ENCODE measurements at places on chromosomes 12 and 14.

GRCh38 chr12:4609071-4609470, 39.8 kb downstream of the AKAP3 start:
- no peak for DNase-seq

DNA sequence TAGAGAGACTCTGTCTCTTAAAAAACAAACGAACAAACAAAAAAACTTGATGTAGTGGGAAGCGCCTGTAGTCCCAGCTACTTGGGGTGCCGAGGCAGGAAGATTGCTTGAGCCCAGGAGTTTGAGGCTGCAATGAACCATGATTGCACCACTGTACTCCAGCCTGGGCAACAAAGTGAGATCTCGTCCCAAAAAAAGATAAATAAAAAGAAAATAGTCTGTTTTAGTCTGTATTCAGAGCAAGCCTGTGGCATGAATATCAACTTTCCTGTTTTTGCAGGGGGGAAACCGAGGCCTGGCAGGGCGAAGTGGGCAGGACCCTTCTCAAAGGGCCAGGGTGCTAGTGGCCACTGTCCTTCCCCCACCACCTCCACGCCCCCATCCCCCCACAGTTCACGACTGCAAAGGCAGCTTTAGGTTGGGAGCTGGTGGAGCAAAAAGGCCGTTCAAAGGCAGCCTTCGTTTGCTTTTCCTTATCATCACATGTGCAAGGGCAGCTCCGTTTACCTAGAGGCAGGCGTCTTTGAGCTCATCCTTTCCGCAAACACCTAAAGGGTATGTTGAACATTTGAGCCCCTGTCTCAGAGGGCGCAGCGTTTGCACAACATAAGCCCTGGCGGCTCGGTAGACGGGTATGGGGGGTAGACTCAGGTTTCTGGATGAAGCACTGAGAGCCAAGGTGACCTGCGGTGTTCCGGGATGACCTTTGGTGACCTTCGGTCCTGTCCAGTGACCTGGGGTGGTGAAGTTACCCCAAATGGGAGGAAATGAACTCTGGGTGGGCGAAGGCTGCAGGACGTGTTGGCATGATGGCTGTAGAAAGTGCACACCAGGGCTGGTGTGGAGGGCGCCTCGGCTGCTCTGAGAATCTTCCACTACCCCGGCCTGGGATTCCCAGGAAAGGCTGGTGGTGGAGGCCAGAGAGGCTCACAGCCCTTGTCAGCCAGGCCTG, 8.7 kb upstream of the MEG3 start:
- no peak for DNase-seq

- DNase-seq: peak; percentile 45
Measured at GRCh38 chr12:6471989-6472360, 1.5 kb upstream of the VAMP1 start.

DNA sequence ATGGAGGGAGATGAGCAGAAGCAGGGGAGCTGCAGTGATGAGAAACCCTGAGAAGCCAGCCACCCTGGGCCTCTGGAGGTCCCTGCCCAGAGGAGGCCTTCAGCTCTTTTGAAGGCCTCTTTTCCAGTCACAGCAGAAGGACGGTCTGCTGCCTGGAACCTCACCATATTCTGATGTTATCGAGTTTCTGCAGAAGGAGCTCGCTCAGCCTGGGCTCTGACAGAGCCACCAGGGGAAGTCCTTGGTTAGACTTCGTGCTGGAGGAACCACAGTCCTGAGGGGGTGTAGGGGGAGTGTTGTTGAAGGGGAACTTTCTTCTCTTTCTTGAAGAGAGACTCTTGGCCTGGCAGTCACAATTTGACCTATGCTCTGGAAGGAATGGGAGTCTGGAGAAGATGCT, 25.1 kb upstream of the BATF start:
- DNase-seq: no peak

- DNase-seq: no peak
Measured at GRCh38 chr12:42288544-42288943, 37.4 kb downstream of the ZCRB1 start.

DNA sequence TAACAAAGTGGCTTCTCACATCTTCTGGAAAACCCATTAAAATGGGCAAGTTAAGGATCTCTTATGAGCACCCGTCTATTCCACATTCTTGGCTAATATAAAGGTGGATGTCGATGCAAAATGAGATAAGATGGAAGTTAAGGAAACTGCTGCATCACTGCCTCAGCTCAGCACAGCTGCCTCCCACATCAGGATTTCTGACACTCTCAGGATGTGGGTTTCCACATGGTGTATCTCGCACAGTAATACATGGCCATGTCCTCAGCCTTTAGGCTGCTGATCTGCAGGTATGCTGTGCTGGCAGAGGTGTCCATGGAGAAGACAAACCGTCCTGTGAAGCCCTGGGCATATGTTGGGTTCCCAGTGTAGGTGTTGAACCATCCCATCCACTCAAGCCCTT, 1348.0 kb downstream of the TMEM121 start:
- no peak for DNase-seq

- DNase-seq: no peak
Measured at GRCh38 chr14:94122438-94122837, 7.0 kb downstream of the IFI27L2 start.

GRCh38 chr12:25745281-25745680, 192.2 kb upstream of the LMNTD1 start:
- DNase-seq: no peak

DNA sequence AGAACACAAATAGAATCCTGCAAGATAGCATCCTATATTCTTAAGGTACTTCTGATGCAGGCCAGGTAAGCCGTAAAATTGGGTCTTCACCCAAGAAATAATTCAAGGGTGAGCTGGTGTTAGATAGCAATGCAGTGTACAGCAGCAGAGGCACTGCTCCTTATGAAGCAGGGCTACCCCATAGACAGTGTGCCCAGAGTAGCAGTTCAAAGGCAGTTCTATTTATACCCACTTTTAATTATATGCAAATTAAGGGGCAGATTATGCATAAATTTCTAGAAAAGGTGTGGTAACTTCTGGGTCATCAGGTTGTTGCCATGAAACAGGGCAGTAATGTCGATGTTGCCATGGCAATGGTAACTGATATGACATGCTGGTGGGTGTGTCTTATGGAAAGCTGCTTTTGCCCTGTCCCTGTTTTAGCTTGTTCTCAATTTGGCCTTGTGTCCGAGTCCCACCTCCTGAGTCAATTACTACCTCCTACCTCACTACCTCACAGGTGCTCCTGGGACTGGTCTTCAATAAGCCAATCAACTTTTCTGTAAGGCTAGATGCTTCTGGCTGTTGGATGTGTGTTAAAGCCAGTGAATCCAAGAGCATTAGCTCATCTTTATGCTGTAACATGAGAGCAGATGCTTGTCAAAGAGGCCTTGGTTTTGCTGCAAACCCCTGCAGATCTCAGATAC, 61.0 kb downstream of the PPM1A start:
- DNase-seq: no peak

DNA sequence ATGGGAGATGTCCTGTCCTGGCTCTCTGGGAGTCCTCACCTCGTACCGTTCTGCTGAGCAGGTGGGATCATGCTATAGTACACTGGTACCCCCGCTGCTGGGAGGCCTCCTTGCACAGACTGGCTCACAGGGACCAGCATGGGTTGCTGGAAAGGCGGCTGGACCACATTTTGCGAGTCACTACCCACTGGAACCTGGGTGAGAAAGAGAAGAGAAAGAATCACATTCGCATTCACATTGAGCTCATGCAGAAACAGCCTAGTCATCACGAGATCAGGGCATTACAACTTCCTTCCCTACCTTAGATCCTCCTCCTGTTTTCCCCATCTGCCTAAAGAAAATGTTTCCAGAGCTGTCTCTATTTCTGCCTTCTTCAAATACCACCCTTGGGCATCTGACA, 17.3 kb upstream of the STAC3 start:
- no peak for DNase-seq

- DNase-seq: peak; percentile 92
Measured at GRCh38 chr14:96246539-96246847, 9.5 kb upstream of the BDKRB1 start.

DNA sequence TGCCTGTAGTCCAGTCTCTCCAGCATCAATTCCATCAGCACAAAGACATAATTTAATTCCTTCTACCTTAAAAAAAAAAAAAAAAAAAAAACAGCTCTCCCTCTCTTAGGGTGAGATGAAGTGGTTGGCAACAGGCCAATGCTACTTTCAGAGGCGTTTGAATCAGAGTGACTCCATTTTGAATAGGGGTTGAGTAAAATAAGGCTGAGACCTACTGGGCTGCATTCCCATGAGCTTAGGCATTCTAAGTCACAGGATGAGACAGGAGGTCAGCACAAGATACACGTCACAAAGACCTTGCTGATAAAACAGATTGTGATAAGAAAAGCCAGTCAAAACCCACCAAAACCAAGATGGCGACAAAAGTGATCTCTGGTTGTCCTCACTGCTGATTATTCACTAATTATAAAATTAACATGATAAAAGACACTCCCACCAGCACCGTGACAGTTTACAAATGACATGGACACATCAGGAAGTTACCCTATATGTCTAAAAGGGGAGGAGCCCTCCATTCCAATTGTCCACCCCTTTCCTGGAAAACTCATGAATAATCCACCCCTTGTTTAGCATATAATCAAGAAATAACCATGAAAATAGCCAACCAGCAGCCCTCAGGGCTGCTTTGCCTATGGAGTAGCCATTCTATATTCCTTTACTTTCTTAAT, 6.9 kb upstream of the TCL1B start:
- DNase-seq: no peak

DNA sequence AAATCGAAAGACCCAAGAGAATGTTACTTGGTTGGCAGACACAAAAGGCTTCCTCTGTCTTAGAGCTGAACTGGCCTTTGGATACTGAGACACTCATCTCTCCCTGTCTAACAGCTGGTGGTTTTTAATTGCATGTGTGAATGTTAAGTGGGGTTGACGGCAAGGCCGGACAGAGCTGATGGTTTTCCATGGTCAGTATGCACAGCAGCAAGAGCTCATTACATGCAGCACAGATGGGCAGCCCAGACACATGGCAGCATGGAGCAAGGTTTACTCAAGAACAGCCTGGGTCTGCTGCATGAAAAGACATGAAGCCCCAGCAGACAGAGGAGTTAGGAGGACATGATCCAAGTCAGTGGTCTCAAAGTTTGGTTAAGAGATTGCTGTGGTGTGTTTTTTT, 27.8 kb upstream of the CACNA2D4 start:
- DNase-seq: no peak

DNA sequence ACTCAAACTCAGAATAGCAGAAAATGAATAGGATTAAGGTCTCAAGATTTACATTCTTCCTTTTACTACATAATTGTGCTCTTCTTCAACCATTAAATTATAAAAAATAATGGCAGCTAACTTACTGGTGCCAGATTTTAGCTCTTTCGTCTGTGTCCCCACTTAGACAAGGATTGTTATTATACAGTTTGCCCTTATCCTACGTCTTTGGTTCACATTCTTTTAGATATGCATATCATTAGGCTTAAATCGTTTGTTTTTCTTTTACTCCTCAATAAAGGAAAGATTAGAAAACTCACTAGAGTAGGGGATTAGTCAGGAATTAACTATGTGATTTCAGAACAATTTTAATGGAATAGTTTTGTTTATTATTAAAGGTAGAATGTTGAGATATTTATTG, 129.6 kb upstream of the GARIN2 start:
- no peak for DNase-seq

GRCh38 chr14:65077318-65077717, 25.0 kb downstream of the MAX start:
- no peak for DNase-seq

- no peak for DNase-seq
Measured at GRCh38 chr14:97298736-97299135, 501.6 kb downstream of the VRK1 start.

- DNase-seq: peak; percentile 47
Measured at GRCh38 chr12:80041692-80042091, 57.6 kb upstream of the OTOGL start.

- DNase-seq: no peak
Measured at GRCh38 chr12:115873451-115874082, 403.9 kb downstream of the MED13L start.

DNA sequence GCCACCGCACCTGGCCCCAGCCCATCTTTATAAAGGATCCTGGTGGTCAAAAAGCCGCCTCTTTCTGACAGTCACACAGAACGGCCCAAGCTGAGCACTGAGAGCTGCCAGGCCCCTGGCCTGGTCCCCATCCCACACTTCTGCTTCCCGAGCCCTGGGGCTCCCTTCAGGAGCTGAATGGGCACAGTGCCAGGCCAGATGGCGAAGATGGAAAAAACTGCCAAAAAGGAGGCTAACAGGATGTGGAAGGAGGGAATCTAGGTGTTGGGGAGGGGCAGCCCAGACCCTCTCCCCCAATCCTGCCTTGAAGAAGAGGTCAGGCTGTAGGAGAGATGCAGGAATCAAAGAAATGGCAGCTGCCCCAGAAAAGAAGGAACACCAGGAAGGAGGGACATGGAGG, 5.0 kb downstream of the LPAR5 start:
- DNase-seq: no peak

DNA sequence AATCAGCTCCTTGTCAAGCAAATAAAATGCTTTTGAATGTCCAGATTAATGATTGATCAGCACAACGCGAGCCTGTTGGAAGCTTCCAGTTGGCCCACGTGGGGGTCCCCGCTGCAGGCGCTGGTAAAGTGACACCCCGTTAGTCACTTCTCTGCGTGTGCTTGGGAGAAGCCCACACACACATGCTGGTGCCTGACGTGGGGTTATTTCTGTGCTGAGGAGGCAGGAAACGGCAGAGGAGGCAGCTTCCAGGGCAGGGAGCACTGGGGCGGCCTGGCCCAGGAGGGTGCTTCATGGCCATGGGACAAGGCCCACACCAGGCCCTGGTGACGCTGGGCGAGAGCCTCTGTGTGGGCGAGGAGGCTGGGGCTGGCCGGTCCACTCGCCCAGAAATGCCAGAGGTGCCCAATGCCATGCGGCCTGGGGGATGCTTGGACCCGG, 101.5 kb downstream of the KIF26A start:
- no peak for DNase-seq

DNA sequence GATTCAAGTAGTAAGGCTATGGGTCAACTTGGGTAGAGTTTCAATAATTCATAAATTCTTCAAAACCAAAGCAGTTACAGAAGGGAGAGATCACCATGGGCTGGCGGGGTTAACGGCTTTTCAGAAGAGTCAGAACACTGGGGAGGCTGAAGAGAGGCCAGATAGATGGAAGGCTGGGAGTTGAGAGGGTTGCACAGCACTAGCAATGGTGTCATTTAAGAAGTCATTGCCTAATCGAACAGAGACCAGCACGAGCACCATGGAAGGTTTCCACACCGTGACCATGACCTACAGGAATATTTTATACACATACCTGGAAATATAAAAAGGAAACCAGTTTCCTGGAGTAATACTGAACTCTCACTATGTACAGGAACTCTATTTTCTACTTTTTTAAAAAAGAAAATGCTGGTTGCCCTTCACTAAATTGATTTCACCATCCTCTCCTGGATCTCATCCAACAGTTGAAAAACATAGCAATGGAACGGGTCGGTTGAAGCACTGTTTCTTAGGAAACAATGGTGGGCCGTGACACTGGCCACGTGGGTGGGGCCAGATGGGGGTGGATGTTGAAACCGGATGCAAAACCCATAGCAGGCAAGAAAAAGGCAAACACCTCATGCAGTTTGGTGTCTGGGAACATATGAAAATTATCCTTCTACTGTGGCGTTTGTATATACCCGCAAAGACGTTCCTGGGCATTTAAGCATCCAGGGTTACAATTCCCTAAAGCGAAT, 38.0 kb upstream of the RIN3 start:
- DNase-seq: peak; percentile 40

- DNase-seq: peak; percentile 86
Measured at GRCh38 chr12:121765573-121765972, 27.9 kb downstream of the RHOF start.
